ENCODE measurements at places on chromosomes 16 and 17. TPM values are rescaled to one million over a fixed set of nuclear protein-coding genes. Genes with fewer than 3 reads are reported as not detected.

GRCh38 chr17:74525781-74526288 lies 5.4 kb downstream of the CD300LB start:
- H3K4me3 ChIP-seq = no peak overlapping the region
- H3K27me3 ChIP-seq = no peaks in the 10 kb centered on the region
- H3K4me1 ChIP-seq = no peaks in the 10 kb centered on the region
- DNase-seq = peak; percentile 37
- H3K27ac ChIP-seq = no peak overlapping the region

- DNase-seq = no peak
- no peak overlapping the region for H3K4me3 ChIP-seq
- peaks cover 5% of the 10 kb centered on the region for H3K4me1 ChIP-seq
- no peaks in the 10 kb centered on the region for H3K27me3 ChIP-seq
Observed at GRCh38 chr17:34261568-34262337, 6.7 kb downstream of the CCL2 start.

- H3K27ac ChIP-seq = peak overlapping the region; percentile 7
- no peaks in the 10 kb centered on the region for H3K36me3 ChIP-seq
- peaks cover 99% of the 10 kb centered on the region for H3K4me1 ChIP-seq
- no peak for DNase-seq
- no peaks in the 10 kb centered on the region for H3K27me3 ChIP-seq
- H3K4me3 ChIP-seq = no peak overlapping the region
Observed at GRCh38 chr17:10117581-10118001, 80.8 kb downstream of the GAS7 start.

DNA sequence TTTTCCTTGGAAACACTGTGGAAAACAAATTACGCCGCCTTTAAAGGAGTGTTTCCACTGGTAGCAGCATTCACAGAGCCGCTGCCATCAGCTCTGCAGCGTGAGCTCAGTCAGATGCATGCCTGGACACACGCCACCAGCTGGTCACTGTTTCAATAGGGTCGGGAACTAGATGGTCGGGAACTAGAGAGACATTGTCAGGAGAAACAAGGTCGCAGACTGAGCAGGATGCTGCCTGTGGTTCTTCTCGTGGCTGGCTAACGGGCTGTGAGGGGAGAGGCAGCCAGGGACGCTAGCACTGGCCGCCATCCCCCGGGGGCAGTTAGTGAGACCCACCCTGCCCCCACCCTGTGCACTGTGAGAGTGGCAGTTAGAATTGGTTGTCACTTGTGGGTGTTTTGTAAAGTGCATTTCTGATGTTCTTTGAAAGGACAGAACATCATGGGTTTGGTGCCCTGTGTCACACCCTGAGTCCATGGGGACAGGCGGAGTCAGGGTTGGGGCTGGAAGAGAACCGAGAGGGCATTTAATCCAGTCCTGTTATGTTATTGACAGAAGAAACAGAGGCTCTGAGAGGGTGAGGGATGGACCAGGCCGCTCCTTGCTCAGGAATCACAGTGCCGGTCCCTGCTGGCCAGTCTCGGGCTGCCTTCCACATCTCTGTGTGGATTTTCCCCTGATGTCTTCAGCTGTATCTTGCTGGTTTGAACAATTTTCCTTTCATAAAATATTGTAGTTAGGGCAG lies 86.3 kb downstream of the SPECC1 start:
- no peaks in the 10 kb centered on the region for H3K36me3 ChIP-seq
- peak overlapping the region; percentile 21 for H3K27ac ChIP-seq
- no peak overlapping the region for H3K4me3 ChIP-seq
- no peaks in the 10 kb centered on the region for H3K4me1 ChIP-seq
- H3K27me3 ChIP-seq = no peaks in the 10 kb centered on the region

DNA sequence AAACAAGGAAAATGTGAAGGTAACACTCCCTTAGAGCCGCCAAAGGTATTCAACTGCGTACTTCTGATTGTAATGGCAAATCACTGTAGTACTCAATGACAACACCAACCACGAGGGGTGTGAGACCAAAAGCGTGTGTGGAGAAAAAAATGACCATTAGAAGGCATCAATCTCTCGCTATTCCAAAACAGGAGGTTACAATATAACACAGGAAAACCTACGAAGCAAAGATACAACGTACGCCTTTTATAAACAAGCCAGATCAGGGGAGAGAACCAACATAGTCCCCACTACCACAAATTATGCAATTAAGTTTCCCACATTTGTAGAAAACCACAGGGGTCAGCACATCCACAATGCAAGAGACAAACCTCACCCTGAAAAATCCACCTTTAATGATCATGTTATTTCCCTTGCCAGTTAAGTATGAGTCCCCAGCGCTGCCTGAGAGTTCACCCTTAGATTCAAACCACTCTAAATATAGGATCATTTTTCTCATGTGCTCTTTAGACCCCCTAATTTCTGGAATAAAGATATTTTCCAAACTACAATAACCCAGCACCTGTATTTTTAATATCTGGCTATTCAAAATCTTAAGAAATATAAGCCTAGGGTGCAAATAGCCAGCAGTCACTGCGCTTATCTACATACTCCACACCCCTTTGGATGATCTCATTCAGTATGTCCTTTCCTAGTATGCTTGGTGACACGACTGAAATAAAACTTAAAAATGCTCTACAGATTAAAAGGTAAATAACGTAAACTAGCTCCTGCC lies 12.4 kb downstream of the TEX14 start:
- H3K27me3 ChIP-seq = no peaks in the 10 kb centered on the region
- DNase-seq = no peak
- no peak overlapping the region for H3K27ac ChIP-seq
- no peaks in the 10 kb centered on the region for H3K36me3 ChIP-seq
- H3K4me3 ChIP-seq = no peak overlapping the region
- no peaks in the 10 kb centered on the region for H3K4me1 ChIP-seq

DNA sequence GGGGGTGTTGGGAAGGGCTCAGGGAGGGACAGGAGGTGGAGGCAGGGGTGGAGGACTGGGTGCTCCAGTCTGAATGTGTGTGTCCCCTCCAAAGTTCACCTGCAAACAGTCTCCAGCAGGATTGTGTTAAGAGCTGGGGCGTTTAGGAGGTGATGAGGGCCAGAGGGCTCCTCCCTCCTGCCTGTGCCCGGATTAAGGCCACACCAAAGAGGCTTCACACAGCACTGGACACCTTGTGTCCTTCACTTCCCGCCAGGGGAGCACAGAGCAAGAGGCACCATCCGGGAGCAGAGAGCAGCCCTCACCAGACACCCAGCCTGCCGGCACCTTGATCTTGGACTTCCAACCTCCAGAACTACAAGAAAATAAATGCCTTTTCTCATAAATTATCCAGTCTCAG lies 30.2 kb upstream of the ENPP7 start:
- H3K27me3 ChIP-seq = no peaks in the 10 kb centered on the region
- H3K36me3 ChIP-seq = no peaks in the 10 kb centered on the region
- H3K4me1 ChIP-seq = peaks cover 12% of the 10 kb centered on the region
- H3K4me3 ChIP-seq = no peak overlapping the region

GRCh38 chr17:74373838-74374606 lies 6.7 kb downstream of the GPR142 start:
- H3K27ac ChIP-seq = no peak overlapping the region
- peaks cover under 1% of the 10 kb centered on the region for H3K4me1 ChIP-seq
- H3K36me3 ChIP-seq = no peaks in the 10 kb centered on the region
- no peak overlapping the region for H3K4me3 ChIP-seq

DNA sequence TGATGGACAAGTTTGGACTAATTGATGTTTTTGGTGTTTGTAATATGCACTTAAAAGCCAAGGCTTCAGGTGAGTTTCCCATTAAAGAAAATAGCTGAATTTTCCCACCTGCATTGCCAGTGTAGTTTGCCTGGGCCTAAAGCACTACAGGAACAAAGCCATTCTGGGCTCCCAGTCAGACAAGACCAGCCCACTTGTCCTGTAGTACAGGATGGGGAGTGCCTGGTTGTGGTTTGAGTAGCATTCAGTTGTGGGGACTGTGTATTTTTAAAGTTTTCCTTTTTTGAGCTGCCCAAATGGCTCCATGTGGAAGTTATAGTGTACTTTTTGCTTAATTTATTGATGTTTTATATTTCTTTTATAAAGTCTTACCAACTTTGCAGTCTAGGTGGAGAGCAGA lies 91.7 kb downstream of the TANGO6 start:
- no peak for DNase-seq
- no peaks in the 10 kb centered on the region for H3K27me3 ChIP-seq
- H3K4me3 ChIP-seq = no peak overlapping the region
- peaks cover 10% of the 10 kb centered on the region for H3K36me3 ChIP-seq

- H3K36me3 ChIP-seq = no peaks in the 10 kb centered on the region
- H3K27ac ChIP-seq = no peak overlapping the region
- H3K4me1 ChIP-seq = no peaks in the 10 kb centered on the region
- no peak overlapping the region for H3K4me3 ChIP-seq
Observed at GRCh38 chr17:4722678-4723240, 8.5 kb upstream of the MED11 start.

- DNase-seq = no peak
- H3K36me3 ChIP-seq = no peaks in the 10 kb centered on the region
Observed at GRCh38 chr17:7348478-7349242, 3.3 kb upstream of the KCTD11 start.

- no peaks in the 10 kb centered on the region for H3K36me3 ChIP-seq
- peaks cover 14% of the 10 kb centered on the region for H3K4me1 ChIP-seq
- no peak overlapping the region for H3K4me3 ChIP-seq
- H3K27me3 ChIP-seq = no peaks in the 10 kb centered on the region
- no peak for DNase-seq
Observed at GRCh38 chr17:18916816-18917500, 35.0 kb upstream of the SLC5A10 start.

KRTAP9-8 gene
- not detected for total RNA-seq

KRTAP1-1 gene
- not detected for total RNA-seq

MARVELD3 gene
- total RNA-seq = 4.7 TPM

Measured in vagina (tissue), 2 donors.